CD4-positive, alpha-beta memory T cell (primary cell): ENCODE measurements at places on chromosomes 2 and 18.
A peak's percentile ranks its signal among the peaks of the same experiment; 100 is the strongest.

- DNase-seq, result no peak
These were observed 84.6 kb downstream of the TMEM163 start for GRCh38 chr2:134634054-134634753.

- DNase-seq, result no peak
These were observed 295 bp downstream of the GAREM1 start for GRCh38 chr18:32470460-32470713.

DNA sequence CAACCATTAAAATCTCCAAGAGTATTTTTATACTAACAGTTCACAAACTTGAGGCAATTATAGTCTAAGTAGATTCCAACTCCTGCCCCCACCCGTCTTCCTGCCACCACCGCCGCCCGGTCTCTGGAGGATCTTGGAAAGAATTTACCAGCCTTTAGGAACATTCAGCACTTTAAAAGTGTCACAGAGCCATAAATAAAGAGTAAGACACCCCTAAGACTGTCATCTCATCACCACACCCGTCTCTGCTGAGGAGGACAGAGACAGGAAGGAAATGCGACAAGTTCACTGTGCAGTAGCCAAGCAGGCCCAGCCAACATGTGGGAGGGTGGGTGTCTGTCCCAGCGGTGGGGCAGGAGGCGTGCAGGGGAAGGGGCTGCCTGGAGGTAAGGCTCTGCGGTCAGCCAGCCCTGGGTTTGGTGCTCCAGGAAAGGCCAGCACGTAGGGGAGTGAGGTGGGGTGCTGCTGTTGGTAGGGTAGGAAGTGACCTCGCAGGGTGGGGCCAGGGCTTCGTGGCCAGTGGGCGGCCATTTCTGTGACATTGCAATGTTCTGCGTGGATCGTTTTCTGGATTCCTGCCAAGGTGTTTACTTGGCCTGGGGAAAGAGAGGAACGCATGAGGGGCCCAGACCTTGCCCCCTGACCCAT lies 111.6 kb downstream of the FAM210A start:
- peak; percentile 62 for DNase-seq

DNA sequence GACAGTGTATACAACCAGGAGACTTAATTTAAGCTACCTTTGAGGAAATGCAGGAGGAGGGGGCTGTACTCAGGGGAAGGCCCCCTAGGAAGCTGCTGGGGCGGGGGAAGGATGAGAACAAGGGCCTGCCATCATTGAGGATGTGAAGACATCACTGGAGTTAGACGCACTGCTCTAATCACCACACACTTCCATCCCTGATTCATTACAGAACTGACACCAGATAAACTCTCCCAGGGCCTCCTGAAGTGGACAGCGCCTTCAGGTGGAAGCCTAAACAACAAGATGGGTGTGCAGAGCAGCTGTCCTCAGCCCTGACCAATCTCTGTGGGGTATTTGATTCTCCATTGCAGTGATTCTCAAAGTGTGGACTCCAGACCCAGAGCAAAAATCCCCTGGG lies 30.6 kb upstream of the SLC35G4 start:
- DNase-seq, result no peak

- DNase-seq, result no peak
These were observed 103.6 kb downstream of the NXPH2 start for GRCh38 chr2:138676619-138677021.

- no peak for DNase-seq
These were observed 42.0 kb upstream of the IL1R1 start for GRCh38 chr2:102100371-102101096.

GRCh38 chr2:159795841-159796690 lies 1.9 kb downstream of the CD302 start:
- DNase-seq, result no peak

DNA sequence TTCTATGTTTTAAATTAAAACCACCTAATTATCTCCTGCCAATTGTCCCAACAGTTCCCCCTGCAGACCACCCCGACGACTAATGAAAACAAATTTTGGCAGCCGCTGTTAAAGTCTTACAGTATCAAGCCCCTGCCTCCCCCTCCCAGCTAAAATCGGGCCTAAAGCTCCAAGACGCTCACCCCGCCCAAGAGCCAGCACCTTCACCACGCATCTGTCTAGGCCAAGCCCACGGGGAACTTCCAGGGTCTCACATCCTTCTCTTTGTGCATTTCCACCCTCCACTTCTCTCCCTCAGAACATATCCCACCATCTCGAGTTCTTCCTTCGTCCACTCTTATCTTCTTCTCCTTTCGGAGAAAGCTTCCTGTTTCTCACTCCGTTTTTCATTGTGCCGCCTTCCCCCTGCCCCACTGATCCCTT lies 445 bp downstream of the PRPF40A start:
- DNase-seq, result no peak

DNA sequence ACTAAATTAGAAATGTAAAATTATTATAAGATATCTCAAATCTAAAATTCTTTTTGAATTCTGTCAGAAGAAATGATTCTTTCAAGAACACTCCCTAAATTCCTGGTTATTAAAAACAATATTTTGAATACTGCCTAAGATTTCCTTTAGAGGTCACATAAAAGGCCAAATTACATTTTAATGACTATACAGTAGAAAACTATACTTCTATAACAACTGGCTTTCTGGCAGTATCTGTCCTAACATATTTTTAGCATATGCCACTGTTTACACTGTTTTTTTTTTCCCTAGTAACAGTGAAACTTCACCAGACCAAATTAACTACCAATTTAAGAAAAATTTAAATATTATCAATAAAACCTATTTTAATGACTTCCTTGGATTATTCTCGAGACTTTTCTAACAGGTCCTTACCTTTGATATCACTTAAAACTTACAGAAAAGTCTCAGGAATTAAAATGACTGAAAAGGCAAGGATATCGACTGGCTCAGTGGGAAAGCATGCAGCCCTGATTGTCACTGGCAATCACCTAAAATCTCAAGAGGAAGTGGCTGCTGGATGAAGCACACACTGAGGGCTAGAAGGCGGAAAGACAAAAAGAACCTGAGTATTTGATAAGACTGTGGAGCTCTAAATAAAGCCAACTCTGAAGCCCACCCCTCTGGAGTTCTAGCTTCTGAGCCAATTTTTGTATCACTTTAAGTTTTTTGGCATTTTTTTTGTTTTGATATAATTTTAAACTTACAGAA lies 59.6 kb downstream of the SPIRE1 start:
- no peak for DNase-seq

GRCh38 chr2:158988501-158988900 lies 20.1 kb downstream of the TANC1 start:
- no peak for DNase-seq

- DNase-seq, result no peak
These were observed 4.9 kb upstream of the GPC1 start for GRCh38 chr2:240430595-240430994.

DNA sequence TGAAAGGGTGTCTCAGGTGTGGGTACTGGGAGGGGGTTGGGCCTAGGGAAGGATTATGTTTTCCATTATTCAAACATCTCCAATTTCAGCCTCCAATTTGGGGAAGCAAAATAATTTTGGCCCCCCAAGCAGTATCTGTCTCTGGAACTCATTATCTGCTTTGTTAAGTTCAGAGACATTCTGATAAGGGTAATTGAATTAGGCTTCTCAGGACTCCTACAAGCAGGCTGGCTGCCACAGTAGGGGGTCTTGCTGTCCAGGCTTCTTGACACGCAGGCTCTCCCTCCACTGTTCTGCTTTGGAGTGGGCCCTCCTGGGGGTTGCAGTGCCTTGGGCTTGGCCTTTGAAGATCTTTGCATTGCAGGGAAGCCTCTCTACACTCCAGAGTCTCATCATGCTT lies 108.1 kb upstream of the SIX2 start:
- DNase-seq, result no peak

DNA sequence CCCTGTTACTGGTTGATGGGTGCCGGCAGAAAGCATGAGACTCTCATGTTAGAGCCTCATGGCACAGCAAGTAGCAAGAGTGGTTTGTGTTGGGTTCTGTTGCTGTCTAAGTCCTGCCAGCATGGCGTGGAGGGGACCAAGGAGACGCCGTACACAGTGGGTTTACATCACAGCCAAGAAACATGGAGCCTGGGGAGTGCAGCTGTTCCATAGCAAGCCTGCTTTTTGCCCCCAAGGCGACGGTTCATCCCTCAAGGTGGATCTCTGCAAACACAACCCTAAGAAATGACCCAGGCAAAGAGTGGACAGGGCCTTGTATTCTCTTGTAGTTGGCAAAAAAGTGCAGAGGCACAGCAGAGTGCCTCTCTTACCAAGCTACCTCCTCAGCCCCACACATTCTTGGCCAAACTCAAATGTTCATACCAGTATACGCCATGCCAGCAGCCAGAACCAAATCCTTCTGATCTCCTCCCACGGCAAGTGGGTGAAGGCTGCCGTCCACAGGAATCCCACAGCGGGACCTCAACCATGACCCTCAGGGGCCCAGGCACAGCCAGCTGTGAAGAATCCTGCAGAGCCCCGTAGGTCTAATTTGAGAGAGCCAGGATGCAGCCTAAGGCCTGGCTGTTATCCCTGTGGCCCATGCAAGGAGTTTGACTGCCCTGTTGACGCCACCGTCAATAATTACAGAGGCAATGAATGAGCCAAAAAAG lies 19.0 kb downstream of the SNED1 start:
- DNase-seq, result no peak

GRCh38 chr2:143504397-143504796 lies 375.2 kb downstream of the ARHGAP15 start:
- no peak for DNase-seq

DNA sequence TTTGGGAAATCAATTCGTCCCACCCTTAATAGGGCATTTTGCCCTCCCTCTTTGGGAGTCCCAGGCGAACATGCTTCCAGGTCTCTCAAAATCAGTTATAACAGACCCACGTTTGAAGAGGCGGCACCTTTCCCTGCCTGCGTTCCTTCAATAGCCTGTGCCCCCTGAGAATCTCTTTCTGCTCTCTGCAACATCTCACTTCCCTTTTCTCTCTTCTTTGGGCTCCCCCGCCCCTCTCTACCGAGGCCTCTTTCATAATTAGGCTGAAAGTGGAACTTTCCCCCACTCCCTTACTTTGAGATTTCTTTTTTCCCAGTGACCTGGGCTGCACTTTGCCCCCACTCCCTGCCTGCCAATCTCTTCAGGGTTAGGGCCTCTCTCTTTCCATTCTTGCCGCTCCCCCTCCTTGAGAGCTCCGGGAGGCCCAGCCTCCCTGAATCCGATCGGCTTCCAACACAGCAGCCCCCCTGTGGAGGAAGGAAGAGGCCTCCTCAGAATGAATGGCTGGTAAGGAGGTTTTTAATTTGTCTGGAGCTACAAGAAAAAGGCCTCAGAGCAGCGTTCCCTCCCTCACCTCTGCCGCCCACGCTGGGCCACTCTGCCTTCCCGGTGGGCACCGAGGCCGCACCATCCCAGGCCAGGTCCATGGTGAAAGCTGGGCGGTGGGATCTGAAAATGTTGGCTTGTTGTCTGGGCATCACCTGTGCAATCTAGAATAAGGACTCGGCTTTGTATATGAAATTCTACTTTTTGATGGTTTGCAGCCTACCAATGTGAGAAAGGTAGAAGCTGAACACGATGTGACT lies 162.6 kb upstream of the SIX3 start:
- no peak for DNase-seq

GRCh38 chr2:197007716-197008628 lies 81.5 kb upstream of the PGAP1 start:
- no peak for DNase-seq

DNA sequence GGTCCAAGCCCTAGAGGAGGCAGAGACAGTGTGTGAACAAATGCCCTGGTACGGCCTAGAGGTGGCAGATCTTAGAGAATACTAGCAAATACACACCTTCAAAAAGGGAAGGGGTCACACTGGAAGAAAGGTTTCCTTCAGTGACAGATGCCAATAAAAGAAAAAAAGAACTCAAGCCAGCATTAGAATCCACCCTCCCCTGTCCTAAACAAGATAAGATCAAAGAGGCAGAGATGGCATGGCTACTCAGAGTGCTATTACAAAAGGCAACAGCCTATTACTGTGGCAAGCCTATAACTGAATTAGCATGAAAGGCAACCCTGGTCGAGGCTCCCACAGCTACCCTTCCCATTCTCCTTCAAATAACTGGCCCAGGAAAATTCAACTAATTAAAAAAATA lies 69.6 kb downstream of the SMC6 start:
- DNase-seq, result no peak

GRCh38 chr2:153228904-153229303 lies 249.7 kb downstream of the RPRM start:
- DNase-seq, result no peak

- DNase-seq, result no peak
These were observed 25.4 kb downstream of the DYSF start for GRCh38 chr2:71478806-71479205.

GRCh38 chr18:837922-838321 lies 25.9 kb upstream of the YES1 start:
- no peak for DNase-seq

DNA sequence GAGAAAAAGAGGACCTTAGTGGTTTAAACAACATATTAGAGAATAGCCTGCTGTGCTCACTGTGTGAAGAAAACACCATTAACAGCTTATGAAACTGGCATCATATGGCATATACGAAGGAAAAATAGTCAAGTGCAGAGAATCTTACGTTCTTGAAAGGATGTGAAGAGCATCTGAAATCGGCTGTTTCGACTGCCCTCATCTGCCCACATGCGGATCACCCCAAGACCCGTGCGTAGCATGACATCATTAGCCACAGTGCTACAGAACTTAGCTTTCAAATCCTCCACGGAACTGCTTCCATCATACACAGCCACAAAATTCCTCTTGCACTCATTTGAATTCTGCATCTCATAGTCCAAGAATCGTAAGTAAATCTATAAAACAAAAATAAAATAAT lies 84.3 kb downstream of the NETO1 start:
- no peak for DNase-seq

GRCh38 chr2:8993902-8994278 lies 9.6 kb downstream of the MBOAT2 start:
- DNase-seq, result no peak

DNA sequence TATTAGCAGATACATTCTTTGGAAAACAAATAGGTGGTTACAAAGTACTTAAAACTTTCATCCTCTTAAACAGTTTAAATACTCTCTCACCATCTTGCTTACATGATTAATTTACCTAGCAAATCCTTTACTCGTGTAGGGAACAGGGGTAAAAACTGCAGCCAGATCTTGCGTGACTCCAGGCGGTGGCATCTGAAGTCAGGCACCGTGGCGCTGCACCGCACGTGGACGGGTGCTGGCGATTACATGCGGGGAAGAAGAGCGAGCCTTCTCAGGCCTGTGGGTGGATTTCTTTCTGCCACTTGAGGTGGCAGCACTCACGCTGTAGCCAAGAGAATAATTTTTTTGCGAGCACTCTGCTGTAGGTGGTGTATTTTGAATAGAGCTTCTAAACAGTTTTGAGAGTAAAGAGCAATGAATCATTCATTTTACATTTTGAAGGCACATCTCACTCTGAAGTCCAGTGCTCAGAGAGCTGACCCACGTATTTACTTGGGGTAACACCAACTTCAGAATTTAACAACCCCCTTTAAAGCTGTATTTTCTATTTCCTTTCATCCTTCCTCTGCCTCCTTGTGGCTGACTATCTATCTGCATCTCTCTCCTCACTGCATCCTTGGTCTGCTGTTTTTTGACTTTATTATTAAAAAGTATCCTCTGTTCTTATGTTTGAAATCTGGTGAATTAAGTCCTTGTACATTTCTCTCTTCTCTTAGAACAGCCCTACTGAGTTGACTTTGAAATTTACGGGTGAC lies 68.9 kb downstream of the EPAS1 start:
- no peak for DNase-seq
